ENCODE measurements at places on chromosomes 4 and X.

DNA sequence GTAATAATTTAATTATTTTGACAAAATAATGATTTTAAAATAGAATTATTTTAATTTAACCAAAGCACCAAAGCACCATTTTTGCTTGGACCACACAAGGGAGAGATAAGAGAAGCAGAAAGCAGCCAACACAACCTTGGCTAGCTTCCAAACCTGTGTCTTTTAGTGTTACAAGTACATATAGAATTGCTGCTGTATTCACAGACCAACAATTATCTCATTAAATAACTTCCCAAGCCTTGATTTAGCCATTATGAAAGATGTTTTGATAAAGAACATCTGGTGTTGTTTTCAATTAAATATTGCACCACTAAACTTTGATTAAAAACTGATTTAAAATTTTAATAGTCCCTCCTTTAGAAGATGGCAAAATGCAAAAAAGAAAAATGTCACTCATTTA is 14.0 kb upstream of the IGFBP7 start:
- no peak for DNase-seq

DNA sequence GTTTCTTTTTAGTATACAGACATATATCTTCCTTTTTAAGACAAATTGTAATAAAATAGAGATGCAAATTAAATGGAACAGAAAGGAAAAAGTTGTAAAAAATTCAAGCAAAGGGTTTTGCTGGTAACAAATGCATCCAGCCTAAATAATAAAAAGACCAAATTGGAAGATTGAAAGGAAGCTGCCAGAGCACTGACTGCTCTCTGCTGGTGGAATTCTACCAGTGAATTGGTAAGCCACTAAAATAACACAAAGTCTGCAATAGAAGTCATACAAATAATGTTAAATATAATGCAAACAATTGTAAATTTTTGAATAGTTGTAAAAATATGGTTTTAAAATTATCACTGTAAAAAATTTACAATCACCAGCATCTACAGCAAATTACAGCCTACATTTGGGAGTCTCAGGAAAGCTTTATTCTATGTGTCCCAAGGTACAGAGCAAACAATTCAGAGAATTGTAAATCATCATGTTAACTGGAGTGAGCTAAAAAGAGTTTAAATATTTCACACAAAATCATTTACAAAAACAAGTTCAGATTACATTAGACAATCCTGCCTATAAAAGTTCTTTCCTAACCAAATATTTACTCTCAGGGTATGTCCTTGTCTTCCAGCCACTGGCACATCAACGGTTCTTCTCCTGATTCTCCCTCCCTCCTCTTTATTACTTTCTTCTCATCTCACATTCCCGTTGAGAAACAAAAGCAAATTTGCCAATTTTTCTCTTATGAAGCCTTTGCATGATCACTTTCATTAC is 1322.5 kb downstream of the PCDH7 start:
- DNase-seq: no peak

- no peak for DNase-seq
These were observed 159.6 kb downstream of the TET2 start for GRCh38 chr4:105306158-105306781.

GRCh38 chr4:130309221-130309620 is 1213.3 kb downstream of the C4orf33 start:
- DNase-seq: no peak

DNA sequence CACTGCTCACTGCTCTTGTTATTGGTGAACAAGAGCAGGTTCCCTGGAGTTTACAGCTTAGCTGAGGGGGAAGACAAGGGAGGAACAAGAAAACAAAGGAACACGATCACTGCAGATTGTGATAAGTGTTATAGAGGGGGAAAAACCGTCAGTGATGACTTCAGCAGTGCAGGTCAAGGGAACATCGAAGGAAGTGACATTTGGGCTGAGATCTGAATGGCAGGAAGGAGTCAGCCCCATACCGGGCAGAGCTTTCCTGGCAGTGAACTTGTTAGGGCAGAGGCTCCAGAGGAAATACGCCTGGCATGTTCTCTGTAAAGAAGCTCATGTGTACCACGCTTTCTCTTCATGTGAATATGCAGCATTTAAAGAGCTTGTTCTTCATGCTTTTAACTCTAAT is 78.1 kb downstream of the LDB2 start:
- DNase-seq: no peak

DNA sequence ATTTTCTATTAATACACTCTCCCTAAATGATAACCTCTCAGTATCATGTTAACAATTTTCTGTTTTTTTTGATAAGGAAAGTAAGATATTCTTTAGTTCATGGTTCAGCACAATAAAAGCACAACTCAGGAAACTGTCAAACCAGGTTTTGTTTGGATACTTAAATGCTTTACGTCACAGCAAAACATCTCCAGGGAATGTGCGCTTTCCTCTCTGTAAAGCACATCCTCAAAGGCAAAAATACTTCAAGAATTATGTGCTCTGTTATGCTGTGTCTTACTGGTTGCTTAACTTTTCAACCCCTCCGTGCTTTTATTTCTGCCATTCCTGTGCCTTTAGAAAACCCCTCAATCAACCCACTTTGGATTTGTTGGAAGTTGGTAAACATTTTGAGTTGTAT is 27.8 kb downstream of the SNX25 start:
- DNase-seq: no peak

DNA sequence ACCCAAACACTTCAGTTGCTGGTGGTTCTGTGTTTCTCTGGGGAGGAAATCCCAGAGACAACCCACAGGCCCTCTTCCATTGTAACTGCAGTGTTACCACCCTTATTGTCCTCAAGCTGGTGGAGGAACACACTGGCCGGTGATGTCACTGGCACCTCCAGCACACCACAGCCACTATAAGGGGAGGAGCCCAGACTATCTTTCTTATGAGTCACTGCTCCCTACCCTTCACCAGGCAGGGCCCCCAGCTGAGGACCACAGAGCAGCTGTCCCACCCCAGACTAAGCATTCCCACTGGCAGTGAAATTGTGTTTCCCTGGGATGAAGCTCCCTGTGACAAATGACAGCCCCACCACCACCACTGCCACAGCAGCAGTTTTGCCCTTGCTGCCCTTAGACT is 171.8 kb upstream of the FGF16 start:
- no peak for DNase-seq

DNA sequence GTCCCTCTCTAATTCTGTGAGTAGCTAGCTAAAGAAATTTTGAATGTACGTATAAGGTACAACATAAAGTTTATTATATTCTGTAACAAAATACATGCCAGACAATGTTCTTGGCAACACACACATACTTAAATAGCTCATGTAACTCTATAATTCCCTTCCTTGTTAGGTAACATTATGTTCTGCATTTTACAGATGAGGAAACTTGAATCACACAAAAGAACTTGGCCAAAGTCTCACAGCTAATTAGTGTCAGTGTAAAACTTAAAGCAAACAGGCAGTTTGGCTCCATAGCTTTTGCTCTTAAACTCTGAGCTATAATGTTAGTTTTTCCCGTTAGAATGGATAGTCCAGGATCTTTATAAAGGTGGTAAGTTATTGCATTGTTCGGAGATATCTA is 1091.8 kb upstream of the SLIT2 start:
- DNase-seq: no peak

All from left lobe of liver (tissue), 2 donors.